ENCODE measurements at places on chromosomes 2 and 18.

DNA sequence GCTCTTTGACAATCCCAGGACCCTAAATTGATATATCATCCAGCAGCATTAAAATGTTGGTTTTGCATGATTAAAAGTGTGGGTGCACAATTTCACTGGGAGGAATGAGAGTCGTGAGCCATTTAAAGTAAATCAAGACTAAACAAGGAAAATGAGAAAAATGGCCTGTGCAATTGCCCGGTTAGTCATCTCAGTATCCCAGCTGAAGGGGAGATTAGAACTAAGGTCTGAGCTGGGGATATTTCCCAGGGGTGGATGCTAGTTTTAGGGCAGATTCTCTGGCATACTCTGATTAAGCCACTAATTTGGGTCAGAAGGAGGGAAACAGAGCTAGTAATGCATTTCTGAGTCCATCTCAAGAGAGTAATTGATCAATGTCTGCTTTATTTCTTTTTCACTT is 177.2 kb downstream of the EN1 start:
- no peak for DNase-seq

DNA sequence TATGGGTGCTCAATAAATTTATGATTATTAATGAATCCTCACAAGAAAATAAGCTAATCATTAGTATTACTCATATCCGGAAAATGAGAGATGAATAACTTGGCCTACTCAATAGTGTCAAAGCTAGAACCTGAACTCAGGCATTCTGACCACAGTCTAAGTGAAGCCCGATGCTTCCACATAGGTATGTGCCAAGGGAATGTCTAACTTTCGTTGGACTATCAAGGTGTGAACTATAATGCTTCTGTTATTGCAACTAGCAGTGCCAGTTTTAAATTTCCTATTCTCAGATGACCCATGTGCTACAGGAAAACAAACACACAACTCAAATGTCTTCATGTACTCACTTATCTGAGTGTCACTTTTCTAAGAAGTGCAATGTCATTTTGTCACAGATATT is 1.8 kb downstream of the BARD1 start:
- no peak for DNase-seq

- DNase-seq: no peak
These were observed 19.9 kb upstream of the SCYGR1 start for GRCh38 chr2:227407591-227408151.

DNA sequence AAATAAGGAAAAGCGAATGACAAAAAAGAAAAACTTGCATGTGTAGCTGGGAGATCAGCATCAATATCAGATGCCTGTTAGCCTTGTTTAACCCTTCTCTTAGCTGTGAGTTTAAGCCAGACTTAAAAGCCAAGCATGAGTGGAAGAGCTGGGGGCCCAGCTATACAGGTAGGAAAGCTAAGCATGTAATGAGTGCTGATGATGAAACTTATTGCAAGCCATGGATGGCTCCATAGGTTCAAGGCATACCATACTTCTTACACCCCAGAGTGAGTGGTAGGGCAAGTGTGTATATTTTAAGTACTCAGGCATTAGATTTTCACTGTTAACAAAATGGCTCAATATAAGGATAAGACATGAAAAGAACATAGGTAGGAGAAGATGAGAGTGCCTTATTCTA is 28.0 kb downstream of the RBBP8 start:
- DNase-seq: no peak

- no peak for DNase-seq
These were observed 127.3 kb downstream of the HDAC4 start for GRCh38 chr2:239273280-239274234.

GRCh38 chr2:22596306-22596705 is 788.7 kb upstream of the KLHL29 start:
- no peak for DNase-seq

- DNase-seq: no peak
These were observed 34.9 kb downstream of the SCTR start for GRCh38 chr2:119489232-119489952.

DNA sequence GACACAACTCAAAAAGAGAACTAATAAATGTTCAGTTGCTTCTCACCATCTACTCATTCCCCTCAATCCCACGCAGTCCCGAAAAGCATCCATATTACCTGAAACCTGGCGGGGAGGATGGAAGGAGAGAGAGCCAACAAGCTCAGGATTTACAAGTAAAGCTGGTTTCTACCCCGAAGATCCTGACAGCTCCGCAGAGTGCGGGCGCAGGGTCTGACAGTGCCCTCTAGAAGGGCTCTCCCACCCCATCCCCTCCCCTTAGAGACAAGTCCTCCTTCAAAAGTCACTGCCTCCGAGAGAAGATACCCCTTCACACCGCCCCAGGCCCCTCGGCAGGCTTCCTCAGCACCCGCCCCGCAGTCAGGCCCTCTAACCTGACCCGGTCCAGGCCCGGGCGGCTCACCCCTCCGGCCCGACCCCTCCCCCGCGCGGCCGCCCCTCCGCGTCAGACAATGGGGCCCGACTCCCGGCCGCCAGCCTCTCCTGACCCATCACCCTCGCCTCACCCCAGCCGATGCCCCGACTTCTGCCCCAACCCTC is 550 bp downstream of the RAB1A start:
- DNase-seq: peak; percentile 36

DNA sequence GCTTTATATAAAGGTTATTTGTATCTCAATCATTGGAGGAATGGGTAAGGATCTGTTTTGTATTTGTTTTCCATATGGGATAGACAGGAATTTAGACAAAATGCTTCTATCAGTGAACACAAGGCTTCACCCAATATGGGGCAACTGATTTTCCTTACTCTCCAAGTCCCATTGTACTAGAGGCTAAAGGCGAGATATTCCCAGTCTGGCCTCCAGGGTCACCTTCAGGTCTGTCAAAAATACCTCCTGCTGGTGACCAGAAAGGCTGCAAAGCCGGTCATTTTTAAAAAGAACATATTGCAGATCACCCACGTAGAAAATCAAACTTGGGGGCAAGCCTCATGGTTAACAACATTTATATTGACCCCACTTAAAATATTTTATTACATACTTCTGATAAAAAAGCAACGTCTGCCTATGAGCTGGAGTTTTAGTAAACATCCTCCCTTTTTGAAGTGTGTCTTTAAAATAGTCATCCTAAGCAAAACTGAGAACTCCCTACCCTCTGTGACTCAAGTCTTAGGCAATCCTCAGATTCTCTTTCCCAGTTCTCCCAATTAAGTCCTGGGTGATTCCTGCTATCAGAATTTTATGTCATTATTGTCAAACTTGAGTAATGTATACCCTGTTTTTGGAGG is 276.6 kb downstream of the MREG start:
- DNase-seq: no peak

DNA sequence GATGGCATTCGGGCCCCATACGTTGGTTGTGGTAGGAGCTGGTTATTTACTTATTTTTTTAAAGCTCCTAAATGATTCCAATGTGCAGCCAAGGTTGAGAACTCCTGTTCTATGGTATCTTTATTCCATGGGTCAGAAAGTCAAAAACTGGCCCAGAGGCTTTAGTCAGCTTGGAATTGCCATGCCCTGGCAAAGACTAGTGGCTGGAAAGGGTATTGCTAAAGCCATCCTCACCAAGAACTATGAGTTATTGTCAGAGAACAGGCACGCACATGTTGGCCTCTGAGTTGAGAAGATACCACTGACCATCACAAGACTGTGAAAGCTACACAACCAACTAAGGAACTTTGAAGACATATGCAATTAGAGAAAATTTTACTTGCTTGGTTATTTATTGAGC is 47.9 kb upstream of the ACMSD start:
- no peak for DNase-seq

DNA sequence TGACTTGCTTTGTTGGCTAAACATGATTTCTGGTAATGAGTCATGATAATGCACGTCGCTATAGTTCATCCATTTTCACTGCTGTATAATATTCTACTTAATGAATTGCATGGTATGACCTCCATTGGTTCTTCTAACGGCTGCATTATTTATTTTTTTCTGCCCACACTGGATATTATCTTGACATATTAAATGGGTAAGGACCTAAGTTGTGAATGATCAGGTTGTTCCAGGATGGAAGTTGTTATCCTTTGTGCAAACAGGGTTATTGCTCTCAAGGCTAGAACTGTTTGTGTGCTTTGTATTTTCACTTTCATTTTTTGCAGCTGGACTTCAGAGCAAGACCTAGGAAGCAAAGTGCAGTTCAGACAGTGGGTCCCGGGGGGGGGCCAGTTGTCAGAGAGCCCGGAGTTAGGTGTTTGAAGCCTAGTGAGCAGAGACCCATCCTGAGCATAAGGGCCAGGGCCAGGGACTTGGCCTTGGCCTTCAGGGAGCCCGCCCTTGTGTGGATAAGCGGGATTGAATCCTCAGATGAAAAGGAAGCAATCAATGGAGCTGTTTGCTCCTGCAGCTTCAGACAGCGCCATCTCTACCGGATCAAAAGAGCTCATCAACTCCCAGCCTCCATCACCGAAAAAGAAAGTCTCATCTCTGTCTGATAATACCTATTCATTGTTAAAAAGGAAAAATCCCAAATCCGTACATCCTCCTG is 48.2 kb downstream of the AGAP1 start:
- no peak for DNase-seq

DNA sequence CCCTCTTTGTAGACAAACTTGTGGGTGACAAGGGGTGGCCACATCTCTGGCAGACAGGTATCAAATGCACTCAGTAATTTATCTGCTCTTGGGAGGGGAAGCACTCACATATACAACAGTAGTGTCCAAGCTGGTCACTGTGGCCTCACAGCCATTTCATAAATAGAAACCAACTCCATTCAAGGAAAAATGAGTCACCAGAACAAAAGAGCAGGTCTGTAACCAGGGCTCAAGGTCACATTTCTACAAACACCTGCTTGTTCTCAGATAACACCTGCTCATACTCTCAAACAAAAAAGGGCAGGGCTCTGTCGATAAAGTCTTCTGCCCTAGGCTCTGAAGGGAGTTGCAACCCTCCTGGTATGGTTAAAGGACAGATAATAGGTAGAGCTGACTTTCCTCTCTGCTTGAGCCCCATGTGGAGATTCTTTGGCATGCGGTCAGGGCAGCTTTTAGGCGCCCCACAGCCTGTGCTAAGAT is 459.0 kb downstream of the BCL11A start:
- DNase-seq: no peak

- DNase-seq: no peak
These were observed 74.6 kb downstream of the DHRS9 start for GRCh38 chr2:169143998-169144397.

DNA sequence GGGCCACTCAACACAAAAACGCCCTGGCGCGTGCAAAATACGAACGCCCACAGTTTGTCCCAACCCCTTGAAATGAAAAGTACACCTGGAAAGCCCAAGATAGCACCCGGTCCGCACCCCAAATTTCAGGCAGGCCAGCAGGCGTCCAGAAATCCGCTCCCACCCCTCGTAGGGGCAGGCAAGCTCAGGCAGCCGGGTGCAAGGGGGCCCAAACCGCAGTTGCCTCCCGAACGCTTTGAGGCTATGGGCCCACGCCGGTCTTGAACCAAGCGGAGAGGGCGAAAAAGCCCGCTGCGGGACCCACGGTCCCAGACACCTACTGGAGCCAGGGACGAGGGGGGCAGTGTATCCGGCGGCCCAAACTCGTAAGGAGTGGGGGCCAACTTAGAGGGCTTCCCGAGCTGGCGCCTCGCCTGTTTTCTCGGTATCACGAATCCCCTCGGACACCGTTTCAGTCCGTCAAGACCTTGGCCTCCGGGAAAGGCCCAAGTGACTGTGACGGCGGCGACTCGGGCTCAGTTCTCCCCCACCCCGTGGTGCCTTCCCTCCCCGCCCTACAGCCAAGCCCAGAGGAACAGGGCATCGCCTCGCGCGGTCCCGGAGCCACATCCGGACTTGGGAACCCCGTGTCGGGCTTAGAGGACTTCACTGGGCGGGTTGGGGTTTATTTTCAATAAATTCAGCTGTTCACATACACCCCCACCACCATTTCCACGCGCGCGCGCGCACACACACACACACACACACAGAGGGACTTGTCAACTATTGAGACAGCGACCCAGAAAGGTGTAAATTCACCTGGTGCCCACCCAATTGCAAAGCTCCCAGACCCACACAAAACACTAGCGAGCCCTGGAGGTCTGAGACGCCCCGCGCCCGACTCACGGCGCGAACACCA is 6.2 kb upstream of the SATB2 start:
- no peak for DNase-seq

DNA sequence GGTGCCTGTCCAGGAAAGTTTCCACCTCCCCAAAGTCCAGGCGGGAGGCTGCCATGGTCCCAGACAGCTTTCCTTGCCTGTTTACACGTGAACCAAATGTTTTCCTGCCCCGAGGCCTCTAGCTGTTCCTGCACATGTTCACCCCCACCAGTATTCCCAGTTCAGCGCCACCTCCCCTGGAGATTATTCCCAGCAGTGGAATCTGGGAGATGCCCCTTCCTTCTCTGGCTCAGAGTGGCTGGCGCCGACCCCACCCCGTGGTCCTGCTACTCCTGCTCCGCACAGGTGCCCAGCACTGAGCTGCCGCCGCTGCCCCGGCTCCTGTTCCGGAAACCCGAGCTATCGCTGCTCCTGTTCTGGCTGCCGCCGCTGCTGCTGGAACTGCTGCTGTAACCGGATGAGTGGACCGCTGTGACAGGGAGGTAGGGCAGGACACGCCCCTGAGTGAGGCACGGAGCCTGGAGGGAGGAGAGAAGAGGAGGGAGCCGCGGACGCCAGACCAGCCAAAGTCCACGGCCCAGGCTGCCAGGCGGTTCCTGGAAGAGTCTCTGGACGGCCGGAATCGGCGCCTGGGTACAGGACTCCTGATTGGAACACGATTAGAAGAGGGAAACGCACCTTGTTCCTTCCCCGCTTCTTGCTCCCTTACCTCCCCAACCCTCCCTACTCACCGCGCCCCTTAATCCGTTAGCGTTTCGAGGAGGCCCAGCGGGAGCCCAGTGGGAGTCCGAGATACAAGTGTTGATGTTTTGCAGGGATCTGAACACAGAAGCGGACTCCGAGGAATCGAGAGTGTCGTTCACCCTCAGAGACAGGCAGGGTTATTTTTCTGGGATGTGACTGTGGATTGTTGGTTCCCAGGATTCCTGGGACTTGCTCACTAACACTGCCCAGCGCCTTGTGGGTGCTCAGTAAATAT is at the start of gene PDE11A:
Gene PDE11A, minus strand, starts transcription at position 395 of the 919 bp plus-strand sequence. Its CDS starts 340 bp downstream, at position 55.
- DNase-seq: peak; percentile 64

GRCh38 chr18:57859314-57859713 is 56.2 kb upstream of the ATP8B1 start:
- DNase-seq: no peak

DNA sequence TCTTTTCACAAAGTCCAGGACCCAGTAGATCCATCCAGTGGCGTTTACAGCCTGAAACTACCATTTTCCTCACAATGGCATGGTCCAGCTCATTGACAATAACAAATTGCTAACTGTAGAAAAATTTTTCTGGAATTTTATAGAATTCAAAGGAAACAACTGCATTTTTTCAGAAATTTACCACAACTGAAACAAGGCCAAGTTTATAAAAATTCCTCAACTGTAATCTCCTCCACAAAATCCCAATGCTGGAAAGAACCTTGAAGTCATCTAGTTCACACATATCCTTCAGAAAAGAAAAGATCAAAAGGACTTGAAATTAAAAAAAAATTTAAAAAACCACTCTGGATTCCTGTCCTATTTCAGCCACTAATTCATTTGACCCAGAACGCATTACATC is 226.0 kb upstream of the CTAGE1 start:
- DNase-seq: no peak
